Caco-2 (cell line): ENCODE measurements at places on chromosomes 6 and 20. TPM values are rescaled to one million over a fixed set of nuclear protein-coding genes. Genes with fewer than 3 reads are reported as not detected.

The CCN2 gene
- 13.8 and 16.1 TPM in 2 replicates for total RNA-seq

The CALHM4 gene
- total RNA-seq = 1.8 and 3.4 TPM in 2 replicates

The BMP7 gene
- 266 and 317 TPM in 2 replicates for total RNA-seq

The TGM3 gene
- 0.20 TPM in 1 of 2 replicates, not detected in the other for total RNA-seq

The DLK2 gene
- total RNA-seq = 0.75 and 1.2 TPM in 2 replicates

The NCOA3 gene
- 96.7 and 97.3 TPM in 2 replicates for total RNA-seq

The FOXA2 gene
- 38.7 and 43.6 TPM in 2 replicates for total RNA-seq

The SIRT5 gene
- total RNA-seq = 17.9 and 19.0 TPM in 2 replicates

The ETV7 gene
- 0.52 and 0.79 TPM in 2 replicates for total RNA-seq

The ENPP5 gene
- 1.4 and 2.3 TPM in 2 replicates for total RNA-seq

The RTEL1 gene
- 51.1 and 61.6 TPM in 2 replicates for total RNA-seq

The MMP24 gene
- total RNA-seq = 13.0 and 15.6 TPM in 2 replicates

The METTL24 gene
- 0.28 TPM in 1 of 2 replicates, not detected in the other for total RNA-seq

DNA sequence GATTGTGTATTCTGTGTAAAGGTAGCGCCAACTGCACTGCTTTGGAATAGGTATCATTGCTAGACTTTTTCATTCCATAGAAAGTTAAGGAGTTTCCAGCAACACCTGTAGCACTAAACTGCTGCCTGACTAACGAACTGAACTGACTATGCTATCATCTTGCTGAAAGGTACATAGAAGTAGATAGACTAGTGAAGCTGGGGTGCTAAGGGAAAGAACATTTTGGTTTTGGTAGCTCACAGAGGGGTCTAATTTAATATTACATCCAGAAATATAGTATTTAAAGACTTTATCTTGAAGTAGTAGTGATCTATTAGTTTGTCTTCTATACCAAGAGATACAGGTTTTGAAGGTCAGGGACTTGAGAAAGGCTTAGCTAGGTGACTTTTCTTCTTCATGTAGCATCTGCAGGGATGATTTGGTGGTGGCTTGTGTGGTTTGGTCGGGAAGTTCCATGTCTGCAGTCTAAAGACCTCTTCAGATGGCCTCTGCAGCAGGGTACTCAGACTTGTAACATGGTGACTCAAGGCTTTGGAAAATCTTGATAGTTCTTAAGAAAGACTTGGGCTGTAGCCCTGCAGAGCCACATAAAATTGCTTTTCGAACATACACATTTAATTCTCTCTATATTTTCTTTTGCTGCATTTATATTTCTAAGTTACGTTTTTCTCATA lies 10.2 kb downstream of the SENP6 start:
- no peak for DNase-seq

DNA sequence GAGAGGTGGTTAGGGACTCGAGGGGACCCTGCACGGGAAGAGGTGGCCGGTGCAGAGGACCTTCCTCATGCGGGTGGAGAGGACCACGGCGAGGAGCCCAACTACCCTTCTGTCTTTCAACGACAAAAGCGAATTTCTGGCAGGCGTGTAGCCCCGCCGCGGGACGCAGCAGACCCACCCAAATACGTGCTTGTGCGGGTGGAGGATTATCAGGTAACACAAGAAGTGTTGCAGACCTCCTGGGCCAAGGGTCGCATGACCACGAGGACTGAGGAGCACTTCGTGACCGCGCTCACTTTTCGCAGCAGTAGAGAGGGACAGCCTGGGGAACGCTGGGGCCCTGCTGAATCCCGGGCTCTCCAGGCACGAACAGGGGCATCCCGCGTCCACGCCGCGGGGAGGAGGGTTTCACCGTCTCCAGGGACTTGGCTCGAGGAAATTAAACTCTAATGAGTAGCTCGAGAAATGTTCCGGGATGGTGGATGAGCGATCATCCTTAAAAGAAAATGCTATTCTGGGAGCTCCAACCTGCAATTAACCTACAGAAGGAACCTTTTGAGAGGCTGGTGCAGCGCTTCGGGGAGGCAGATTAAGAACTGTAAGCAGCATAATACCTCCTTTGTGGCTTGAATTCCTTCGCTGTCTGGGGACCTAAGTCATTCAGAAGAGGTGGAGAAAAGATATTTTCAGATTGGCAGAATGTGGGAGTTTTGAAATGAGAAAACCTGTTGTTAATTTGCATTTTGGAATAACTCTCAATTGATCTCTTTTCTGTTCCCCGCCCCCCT lies 804 bp downstream of the C6orf141 start:
- peak; percentile 30 for DNase-seq

GRCh38 chr6:161318456-161318855 lies 44.6 kb upstream of the AGPAT4 start:
- DNase-seq = no peak

GRCh38 chr6:36263390-36264000 lies 6.4 kb upstream of the PNPLA1 start:
- DNase-seq = no peak

DNA sequence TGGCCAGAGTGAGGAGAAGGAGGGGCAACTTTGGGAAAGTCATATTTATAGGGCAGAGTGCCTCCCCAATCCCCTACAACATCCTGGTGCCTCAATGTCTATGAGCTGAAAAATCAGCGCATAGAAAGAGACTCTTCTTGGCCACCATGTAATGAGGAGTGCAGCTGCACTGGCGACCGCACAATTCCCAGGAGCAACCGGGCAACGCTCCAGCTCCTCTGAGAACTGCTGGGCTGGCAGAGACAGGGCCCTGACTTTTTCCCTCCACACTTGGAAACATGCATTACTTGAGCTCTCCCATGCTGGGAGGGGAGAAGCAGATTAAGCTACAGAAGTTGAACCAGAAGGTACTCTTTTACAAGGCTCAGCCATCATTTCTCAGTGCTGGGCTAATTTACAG lies 31.4 kb upstream of the MARCKS start:
- no peak for DNase-seq

DNA sequence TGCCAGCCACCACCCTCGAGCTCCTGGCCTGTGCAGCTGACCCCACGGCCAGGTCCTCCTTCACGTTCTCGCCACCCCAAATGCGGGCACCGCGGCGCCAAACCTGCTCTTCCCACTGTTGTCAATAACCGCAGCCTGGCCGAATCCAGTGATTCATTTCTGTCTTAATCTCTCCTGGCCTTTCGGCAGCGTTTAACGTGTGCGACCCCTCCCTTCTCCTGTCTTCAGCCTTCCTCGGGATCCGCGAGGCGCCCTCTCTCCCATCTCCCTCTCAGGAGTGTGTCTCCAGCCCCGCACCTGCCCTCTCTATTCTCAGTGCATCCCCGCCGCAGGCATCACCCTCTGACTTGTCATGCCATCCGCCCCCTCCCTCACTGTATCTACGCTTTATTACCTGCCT lies 91.4 kb downstream of the THBS2 start:
- no peak for DNase-seq

DNA sequence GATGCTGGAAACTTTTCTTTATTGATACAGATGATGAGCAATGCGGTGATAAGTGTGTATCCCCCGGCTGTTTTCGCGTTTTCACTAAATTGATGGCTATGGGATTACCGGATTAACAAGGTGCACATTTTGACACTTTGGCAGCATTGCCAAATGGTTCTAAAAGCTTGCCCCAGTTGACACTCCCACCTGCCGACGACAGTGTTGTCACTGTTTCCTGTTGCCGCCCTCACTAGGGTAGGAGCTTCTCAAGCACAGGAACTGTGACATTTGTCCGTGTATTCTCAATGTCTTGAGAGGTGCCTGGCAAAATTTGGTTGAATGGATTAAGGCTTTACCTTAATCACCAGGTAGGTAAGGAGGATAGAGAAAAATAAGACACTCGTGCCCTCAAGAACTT lies 9.8 kb upstream of the MAPK13 start:
- no peak for DNase-seq

DNA sequence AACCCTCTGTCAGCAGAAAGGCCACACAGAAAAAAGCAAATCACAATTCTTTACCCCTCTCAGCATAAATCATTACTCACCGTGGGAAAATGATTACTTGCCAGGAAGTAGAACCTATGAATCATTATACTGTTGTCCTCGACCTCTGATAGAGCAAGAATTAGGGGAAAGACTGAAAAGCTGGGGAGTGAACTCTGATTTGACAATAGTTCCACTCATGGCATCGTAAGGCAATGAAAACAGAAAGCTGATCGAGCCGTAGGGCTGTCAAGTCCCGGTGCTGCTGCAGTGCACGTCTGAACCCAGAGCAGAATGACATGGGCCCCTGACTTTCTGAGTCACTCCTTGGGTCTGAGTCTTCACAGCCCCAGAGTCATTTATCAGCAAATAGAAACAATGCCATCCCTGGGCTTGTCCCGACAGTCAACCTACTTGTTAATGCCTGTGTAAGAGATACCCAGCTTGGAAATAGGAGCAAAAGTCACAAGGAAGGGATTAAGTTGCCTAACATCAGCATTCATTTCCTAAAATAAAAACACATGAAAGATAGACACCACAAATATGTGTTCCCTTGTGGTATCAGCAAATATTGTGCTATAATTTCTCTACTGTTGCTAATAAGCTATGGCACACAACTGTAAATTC lies 224.8 kb upstream of the MARCKS start:
- DNase-seq = peak; percentile 34

GRCh38 chr6:134850721-134851305 lies 99.1 kb downstream of the ALDH8A1 start:
- DNase-seq = no peak

- no peak for DNase-seq
These were observed 105.4 kb upstream of the RIN2 start for GRCh38 chr20:19652591-19653026.

DNA sequence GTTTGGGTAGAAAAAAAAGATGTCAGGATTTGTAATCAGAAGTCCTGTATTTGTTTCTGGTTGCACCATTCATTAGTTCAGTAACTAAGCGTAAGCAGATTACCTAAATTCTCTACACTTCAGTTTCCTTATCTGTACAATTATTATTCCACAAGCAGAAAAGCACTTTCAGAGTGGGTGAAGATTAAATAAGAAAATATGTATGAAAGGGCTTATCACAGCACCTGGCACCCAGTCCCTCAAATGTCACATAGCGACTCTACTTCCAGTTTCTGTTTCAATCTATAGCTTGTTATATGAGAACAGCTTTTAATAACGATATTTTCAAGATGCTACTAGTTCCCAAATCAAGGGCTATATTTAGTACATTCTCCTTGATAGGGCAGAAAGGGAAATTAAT lies 31.4 kb downstream of the RGS17 start:
- no peak for DNase-seq

DNA sequence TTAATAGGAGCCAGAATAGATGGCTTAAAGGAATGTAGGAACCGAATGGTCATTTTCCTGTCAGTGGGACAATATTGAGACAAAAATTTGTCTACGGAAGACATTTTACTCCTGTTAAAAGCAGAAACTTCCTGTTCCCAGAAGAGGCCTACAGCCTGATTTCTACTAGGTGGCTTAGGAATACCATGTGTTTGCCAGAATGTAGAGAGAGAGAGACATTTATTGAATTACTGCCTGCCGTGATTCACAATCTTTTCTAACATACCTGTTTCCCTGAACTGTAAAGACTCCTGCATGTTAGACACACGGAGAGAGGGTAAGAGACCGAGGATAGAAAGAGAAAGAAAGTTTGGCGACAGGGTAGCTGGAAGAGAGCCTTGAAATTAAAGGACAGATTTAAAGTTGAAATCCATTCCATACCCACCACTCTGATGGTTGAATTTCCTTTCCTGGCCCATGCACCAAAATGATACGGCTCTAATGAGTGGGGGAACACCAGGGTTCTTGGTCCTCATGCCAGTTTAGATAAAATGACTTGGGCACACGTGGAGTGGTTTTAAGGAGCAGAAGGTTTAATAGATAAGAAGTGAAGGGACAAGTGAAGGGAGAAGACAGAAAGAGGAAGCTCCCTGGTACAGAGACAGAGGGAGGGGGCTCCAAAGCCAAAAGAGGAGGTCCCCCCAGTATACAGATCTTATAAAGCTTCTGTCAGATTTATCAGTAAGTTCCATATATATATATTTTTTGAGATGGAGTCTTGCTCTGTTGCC lies 22.5 kb downstream of the NCOA3 start:
- DNase-seq = no peak

DNA sequence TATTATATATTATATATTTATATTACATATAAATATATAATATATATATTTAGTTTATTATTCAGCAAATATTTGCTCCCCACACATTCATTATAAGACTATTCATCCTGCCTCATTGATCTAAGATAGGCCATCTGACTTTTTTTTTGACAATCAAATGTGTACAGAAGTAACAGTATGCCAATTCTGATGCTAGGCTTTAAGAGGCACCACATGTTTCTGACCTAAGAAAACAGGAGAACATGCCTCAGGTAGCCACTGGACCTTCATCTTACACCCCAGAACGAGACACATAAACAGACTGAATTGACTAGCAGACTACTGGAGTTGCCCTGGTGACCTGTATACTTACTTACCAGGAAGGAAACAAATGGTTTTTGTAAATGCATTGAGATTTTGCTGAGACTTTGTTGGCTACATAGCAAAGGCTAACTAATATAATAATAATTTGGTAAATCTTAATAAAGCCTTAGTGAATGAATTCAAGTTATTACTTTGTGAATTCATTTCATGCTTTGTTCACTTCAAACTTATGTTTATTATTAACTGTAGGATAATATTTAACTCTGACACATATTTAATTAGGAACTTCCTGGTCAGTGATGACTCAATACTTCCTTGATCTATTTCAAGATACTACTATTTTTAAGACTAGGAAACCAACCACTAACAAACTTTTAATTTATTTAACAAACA lies 13.4 kb upstream of the MYO6 start:
- no peak for DNase-seq

GRCh38 chr6:129592516-129593232 lies 117.3 kb downstream of the ARHGAP18 start:
- no peak for DNase-seq

- DNase-seq = no peak
These were observed 72.0 kb upstream of the PRL start for GRCh38 chr6:22368794-22369193.

DNA sequence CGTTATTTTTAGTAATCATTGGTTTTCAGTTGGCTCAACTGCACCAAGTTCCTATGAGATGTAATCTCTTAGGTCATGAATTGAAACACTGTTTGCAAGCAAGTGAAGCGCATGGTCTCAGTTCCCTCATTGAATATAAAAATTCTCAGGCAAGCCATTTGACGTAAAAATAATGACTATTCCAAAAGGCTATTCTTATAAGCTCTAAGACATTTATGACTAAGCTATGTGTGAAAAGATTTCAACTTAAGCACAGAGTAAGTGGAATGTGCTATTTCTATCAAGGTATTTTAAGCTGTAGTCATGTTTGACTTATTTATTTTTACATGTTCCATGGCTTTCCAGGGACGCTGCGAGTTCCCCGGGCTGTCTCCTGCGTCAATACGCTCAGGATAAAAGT lies 248.5 kb downstream of the THBS2 start:
- DNase-seq = no peak

- DNase-seq = no peak
These were observed 9.5 kb upstream of the NUP153 start for GRCh38 chr6:17716221-17716620.

- DNase-seq = no peak
These were observed 88.1 kb downstream of the FOXC1 start for GRCh38 chr6:1697688-1698351.

- DNase-seq = no peak
These were observed 140.5 kb downstream of the RCAN2 start for GRCh38 chr6:46350714-46351113.

GRCh38 chr6:161503570-161503969 lies 229.7 kb upstream of the AGPAT4 start:
- no peak for DNase-seq

- no peak for DNase-seq
These were observed 474.4 kb upstream of the HSF2 start for GRCh38 chr6:121925024-121925423.

- DNase-seq = no peak
These were observed 81.9 kb upstream of the BMP2 start for GRCh38 chr20:6685626-6686025.
